Heart left ventricle (tissue), 16 donors: ENCODE measurements at places on chromosomes 4 and X. TPM values are rescaled to one million over a fixed set of nuclear protein-coding genes. Genes with fewer than 3 reads are reported as not detected.

PCDH11X gene
- polyA plus RNA-seq, result not detected

TMEM255A gene
- 0.15 TPM for polyA plus RNA-seq

NDNF gene
- 6.7 TPM for polyA plus RNA-seq

CLNK gene
- polyA plus RNA-seq, result 0.01 TPM

AFP gene
- not detected for polyA plus RNA-seq

DNA sequence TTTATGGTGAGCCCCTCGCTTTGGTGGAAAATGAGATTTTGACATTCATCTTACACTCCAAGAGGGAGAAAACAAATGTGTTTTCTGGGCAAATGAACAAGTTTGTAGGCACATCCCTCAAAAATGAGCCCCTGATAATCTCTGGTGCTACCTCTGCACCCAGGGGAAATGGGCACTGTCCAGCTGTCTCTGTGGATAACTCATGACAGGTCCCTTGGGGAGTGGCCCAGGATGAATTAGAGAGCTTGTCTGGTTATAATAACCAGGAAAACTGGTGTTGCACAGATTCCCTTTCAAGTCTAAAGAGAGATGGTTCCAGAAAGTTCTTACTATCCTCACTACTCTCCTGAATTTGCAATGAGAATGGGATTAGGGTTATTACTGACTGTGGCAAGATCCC lies 7.5 kb downstream of the RASL11B start:
- DNase-seq, result no peak

DNA sequence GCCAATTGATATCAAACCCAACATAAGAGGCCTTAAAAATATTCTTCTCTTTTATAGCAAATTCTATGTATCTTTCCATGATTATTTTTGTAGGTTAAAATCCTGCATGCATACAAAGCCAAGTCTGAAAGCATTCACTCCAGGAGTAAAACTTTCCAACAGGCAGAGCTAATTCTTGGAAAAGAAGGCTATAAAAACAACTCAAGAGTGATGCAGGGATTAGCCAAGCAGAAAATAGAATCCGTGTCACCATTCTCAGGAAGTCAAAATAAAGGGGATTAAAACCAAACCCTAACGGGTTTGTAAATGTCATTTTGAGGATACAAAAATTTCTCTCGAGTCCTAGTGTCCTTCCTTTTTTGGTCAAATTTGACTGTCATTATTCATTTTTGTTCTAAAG lies 412.4 kb downstream of the DMD start:
- no peak for DNase-seq

SPON2 gene
- polyA plus RNA-seq, result 7.8 TPM

GRCh38 chrX:125094901-125095300 lies 224.8 kb upstream of the TEX13C start:
- no peak for DNase-seq

DNA sequence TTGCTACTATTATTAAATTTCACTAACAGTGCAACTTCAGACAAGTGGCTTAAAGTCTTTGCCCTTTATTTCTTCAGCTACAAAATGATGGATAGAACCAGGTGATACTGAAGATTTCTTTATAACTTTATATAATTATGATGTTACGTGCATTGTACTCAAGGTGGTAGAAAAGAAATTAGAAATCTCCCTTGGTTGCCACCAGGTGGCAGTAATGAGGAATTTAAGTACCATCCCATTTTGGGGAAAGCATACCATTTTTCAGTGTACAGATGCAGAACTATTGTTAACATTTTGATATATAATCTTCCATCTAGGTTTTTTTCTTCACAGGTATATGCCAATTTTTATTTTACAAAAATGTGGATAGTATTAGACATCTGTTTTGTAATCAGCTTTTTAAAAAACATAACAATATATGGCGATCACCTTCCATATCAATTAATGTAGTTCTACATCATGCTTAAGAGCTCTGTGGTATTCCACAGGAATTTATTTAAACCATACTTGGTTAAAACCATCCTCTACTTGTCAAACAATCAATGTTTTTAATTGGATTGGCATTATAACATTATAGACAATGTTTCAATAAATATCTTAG lies 37.7 kb upstream of the RAB33B start:
- no peak for DNase-seq

GRCh38 chr4:113692809-113693411 lies 68.6 kb downstream of the CAMK2D start:
- DNase-seq, result no peak

- DNase-seq, result no peak
These were observed 64.8 kb upstream of the RBPJ start for GRCh38 chr4:26255989-26256388.

RAB9B gene
- polyA plus RNA-seq, result 8.3 TPM

DNA sequence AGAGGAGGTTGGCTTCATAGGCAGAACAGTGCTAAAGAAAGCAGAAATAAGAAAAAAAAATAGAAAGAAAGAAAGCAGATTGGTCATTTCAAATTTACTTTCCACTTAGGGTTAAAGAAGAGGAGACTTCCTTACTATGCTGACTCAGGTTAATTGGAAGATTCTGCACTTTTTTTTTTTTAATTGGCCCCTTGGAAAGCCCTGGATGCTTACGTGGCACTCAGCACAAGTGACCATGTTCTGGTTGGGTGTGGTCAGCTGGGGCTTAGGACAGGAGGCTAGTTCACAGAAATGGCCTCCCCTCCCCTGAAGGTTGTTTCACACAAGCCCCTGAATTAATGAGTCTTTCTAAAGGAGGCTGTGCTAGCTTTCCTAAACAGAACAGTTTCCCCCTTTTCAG lies 14.5 kb downstream of the MAGEA9B start:
- no peak for DNase-seq
